Endothelial cell of umbilical vein (primary cell): ENCODE measurements at places on chromosomes 5 and 9. TPM values are rescaled to one million over a fixed set of nuclear protein-coding genes. Genes with fewer than 3 reads are reported as not detected.

Gene CER1
- not detected in 2 replicates for total RNA-seq

Gene EPB41L4A
- total RNA-seq: 17.9 and 18.0 TPM in 2 replicates

Gene CD14
- total RNA-seq: 0.33 TPM in 1 of 2 replicates, not detected in the other

DNA sequence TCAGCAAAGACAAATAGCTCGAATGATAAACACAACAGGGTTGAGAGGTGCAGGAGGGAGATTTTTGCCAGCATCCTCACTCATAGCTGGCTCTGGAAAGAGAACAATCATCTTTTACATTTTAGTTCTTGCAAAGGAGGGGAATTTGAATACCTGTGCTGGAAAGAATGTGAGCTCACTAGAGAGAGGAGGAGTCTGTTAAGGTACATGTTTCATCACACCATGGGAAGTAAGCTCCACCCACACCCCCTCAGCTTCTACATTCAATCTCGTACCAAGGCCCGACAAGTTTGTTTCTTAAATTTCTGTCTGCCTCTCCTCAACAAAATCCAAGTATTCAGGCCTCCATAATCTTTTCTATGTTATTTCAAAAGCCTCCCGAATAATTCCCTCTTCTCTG is 254.6 kb downstream of the BRINP1 start:
- no peak for DNase-seq
- H3K36me3 ChIP-seq: no peaks in the 10 kb centered on the region
- H3K27me3 ChIP-seq: no peaks in the 10 kb centered on the region
- no peak overlapping the region for H3K27ac ChIP-seq
- no peaks in the 10 kb centered on the region for H3K4me1 ChIP-seq

GRCh38 chr5:74503-75109 is 17.4 kb upstream of the PLEKHG4B start:
- no peak for DNase-seq
- H3K27ac ChIP-seq: no peak overlapping the region
- no peaks in the 10 kb centered on the region for H3K27me3 ChIP-seq
- no peaks in the 10 kb centered on the region for H3K4me1 ChIP-seq
- no peaks in the 10 kb centered on the region for H3K36me3 ChIP-seq

DNA sequence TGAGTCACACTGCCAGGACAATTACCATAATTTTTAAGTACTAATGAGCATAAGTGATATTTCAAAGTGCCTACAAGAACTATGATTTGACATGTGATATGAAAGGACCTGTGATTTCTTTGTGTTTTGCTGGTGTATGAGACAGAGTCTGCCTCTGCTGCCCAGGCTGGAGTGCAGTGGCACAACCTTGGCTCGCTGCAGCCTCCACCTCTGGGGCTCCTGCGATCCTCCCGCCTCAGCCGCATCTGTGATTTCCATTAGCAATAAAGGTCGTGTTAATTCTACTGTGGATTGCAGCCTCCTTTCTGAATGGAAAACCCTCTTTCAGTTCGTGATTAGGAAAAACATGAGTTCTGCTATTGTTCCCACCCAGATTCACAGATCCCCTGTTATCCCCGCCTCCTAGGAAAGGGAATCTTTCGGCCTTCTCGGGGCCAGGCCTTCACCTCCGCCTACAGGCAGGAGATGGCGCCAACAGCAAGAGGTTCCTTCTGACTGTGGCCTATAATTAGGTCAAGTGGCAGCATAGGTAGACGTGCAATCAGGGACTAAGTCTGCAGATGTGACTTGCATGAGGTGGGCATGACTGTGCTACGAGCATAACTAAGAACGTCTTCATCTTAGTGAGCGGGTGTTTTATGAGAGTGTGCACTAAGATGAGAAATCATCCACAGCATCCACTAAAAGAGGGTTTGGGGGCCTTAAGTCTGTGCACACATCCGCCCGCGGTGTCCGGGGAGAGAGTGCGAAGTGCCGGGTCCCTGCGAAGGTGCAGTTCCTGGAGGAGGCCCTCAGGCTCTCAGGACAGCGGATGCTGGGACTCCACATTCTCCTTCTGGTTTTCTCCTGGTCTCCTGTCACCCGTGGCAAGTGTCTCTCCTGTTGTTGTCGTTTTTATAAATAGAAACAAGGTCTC is 23.1 kb downstream of the TRIM7 start:
- no peaks in the 10 kb centered on the region for H3K4me1 ChIP-seq
- no peaks in the 10 kb centered on the region for H3K36me3 ChIP-seq
- no peak overlapping the region for H3K4me3 ChIP-seq
- peak; percentile 77 for DNase-seq

DNA sequence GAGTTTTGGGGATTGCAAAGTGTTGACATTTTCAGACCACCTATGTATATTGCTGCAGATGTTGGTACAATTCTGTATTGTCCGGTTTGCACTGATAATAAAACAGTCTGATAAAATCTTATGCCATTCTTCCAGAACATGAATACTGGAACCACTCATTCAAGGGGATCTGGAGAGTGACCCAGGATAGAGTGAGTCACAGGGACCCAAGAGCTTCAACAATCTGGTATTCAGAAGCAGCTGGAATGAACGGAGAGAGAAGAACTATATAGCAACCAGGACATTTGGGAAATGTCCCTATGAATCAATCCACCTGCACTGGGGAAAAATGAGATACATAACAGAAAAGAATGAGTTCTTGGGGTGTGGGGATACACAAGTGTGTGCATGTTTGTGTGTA is 73.3 kb downstream of the SH3TC2 start:
- no peak for DNase-seq
- no peaks in the 10 kb centered on the region for H3K27me3 ChIP-seq
- no peak overlapping the region for H3K27ac ChIP-seq
- no peak overlapping the region for H3K4me3 ChIP-seq

DNA sequence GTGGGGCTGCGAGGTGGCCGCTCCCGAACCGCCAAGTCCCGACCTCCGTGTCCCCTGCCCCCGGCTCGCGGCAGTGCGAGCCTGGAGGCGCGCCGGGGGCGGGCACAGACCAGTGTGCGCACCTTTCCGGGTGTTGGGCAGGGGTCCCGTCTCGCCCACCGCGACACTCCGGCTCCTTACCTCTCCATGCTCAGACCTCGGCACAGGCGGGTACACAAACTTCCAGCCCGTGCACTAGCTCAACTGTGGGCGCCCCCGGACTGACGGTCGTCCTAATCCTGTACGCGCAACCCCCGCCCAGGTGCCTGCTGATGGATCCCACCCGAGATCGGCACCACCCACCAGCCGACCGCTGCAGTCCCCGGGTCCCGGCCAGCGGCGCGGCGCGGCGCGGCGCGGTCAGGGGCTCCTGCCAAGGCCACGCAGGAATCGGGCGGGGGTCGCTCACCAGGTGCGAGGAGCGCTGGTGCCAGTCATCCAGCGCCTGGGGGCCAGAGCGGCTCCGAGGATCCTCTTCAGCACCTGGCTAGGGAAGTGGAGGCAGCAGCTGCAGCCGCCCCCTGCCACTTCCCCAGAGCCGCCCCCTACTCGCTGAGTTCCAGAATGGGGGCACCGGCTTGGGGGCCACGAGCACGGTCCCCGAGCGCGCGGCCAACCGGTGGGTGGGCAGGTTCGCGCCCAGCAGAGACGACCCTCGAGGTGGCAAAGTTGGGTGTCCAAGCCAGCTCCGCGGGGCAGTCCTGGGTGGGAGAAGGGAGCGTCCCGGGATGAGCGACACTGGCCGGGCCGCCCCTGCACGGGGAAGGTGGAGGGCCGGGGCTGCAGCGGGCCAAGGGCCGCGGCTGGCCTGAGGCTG is 511 bp downstream of the SEMA5A start:
- H3K36me3 ChIP-seq: no peaks in the 10 kb centered on the region
- peaks cover 3% of the 10 kb centered on the region for H3K4me1 ChIP-seq
- no peaks in the 10 kb centered on the region for H3K27me3 ChIP-seq
- H3K27ac ChIP-seq: no peak overlapping the region
- no peak overlapping the region for H3K4me3 ChIP-seq
